ENCODE measurements at places on chromosomes 1 and 21.
A peak's percentile ranks its signal among the peaks of the same experiment; 100 is the strongest.

DNA sequence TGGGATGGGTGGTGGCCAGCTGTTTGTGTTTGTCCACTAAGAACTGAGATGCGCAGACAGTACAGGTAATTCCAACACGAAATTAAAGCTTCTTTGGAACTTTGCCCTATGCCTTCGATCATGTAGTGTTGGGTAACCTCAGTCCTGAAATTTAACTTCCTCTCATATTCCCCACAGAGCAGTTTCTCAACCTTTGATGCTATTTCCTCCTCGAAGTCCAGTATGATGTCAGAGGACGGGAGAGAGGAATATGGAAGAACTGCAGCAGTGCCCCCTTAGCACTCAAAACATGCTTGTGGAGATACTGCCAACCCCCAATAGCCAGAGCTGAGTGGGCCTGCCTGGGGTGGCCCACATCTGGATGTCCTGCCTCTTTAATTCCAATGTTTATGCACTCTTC lies 3.6 kb downstream of the LPAR3 start:
- no peak for DNase-seq

- DNase-seq = peak; percentile 41
These were observed 10.5 kb upstream of the SPEN start for GRCh38 chr1:15836772-15837669.

GRCh38 chr1:21955501-21956281 lies 18.6 kb upstream of the HSPG2 start:
- DNase-seq = no peak

- DNase-seq = no peak
These were observed 52.1 kb upstream of the SCMH1 start for GRCh38 chr1:41294216-41294615.

DNA sequence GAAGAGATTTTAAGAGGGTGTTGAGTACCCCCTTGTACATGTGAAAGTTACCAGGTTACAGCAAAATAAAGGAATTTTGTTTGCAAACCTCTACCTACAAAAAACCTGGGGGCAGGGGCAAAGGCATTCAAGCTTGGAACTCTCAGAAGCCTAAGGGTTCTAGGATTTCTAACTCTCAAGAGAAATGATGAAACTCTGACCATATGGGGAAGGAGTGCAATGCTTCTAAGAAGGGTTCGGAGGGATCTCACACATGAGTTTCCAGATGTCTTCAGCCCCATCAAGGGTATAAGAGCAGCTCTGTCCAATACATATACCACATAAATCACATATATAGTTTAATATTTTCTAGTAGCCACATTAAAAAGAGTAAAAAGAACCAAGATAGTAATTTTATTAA lies 7.3 kb upstream of the FCGR2A start:
- no peak for DNase-seq

DNA sequence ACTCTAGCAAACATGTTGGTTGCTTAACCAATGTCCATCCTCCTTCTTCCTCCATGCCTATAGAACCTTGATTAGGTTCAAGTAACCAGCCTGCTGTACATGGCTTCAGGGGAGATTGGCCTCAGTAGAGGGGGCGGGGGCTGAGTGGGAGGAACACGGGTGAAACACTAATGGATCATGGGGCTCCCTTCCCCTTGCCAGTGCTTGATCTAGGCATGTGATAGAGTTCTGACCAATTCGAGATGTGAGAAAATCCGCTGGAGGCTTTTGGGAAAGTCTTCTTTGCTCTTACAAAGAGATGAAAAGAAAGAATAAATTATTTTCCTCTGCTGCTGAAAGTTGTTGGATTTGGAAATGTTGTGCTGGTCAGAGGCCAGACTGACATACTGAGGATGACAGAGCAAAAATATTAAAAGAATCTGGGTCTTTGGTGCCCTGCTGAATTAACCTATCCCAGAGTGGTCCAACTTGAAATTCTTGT lies 5.2 kb upstream of the OTUD7B start:
- DNase-seq = no peak

DNA sequence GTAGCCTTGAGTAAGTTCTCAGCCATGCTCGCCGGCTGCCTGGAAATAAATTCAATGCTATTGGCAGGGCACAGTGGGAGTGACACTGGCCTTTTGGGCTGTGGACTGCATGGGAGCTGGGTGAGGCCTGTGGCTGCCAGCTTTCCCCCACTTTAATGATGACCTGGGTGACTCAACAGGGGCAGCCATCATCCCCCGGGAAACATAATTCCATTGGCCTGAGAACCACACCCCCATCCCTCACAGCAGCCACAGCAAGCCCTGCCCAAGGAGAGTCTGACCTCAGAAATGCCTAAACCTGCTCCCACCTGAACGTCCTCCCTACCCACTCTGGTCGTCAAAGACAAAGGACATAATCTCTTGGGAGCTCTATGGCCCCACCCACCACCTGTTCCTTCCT lies 384.0 kb downstream of the LTN1 start:
- DNase-seq = no peak

DNA sequence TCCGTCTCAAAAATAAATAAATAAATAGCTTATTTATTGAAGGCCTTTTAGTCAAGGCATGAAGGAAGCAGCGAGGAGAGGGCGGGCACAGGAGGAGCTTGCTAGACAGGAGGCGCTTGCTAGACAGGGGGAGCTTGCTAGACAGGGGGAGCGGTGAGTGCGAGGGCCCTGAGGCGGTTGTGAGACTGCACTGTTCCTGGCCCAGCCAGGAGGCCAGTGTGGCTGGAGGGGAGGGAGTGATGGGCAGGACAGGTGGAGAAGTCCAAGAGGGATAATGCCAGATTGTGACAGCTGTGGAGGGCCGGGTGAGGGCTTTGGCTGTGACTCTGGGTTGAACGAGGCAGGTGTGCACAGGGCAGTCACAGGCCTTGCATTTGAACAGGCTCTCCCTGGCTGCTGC lies 18.2 kb downstream of the KIF17 start:
- no peak for DNase-seq

- no peak for DNase-seq
These were observed 86.7 kb upstream of the LYPLAL1 start for GRCh38 chr1:219086956-219087469.

- DNase-seq = no peak
These were observed 88.9 kb upstream of the ABCD3 start for GRCh38 chr1:94329276-94329675.

- DNase-seq = no peak
These were observed 3.2 kb downstream of the PTP4A2 start for GRCh38 chr1:31934706-31935629.

GRCh38 chr1:184982002-184982954 lies 8.0 kb upstream of the NIBAN1 start:
- peak; percentile 62 for DNase-seq

- no peak for DNase-seq
These were observed 85.2 kb upstream of the SIPA1L2 start for GRCh38 chr1:232715154-232715553.

DNA sequence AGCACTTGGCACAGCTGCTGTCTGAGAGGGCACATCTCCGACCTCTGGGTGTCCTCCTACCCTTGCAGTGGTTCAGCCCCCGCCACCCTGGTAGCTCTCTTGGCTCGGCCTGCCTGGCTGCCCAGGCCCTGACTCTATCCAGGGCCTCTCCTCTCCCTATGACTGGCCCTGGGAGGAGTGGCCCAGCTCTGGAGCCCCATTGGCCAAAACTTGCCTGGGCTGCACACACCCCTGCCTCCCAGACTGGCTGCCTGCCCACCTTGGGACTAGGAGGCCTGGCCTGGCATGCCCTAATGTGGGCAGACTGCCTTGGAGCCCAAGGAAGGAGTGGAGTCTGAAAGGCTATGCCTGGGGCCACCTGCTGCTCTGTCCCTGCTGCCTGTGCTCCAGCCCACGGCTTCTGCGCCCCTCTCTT lies 33.6 kb downstream of the ACOT11 start:
- no peak for DNase-seq

DNA sequence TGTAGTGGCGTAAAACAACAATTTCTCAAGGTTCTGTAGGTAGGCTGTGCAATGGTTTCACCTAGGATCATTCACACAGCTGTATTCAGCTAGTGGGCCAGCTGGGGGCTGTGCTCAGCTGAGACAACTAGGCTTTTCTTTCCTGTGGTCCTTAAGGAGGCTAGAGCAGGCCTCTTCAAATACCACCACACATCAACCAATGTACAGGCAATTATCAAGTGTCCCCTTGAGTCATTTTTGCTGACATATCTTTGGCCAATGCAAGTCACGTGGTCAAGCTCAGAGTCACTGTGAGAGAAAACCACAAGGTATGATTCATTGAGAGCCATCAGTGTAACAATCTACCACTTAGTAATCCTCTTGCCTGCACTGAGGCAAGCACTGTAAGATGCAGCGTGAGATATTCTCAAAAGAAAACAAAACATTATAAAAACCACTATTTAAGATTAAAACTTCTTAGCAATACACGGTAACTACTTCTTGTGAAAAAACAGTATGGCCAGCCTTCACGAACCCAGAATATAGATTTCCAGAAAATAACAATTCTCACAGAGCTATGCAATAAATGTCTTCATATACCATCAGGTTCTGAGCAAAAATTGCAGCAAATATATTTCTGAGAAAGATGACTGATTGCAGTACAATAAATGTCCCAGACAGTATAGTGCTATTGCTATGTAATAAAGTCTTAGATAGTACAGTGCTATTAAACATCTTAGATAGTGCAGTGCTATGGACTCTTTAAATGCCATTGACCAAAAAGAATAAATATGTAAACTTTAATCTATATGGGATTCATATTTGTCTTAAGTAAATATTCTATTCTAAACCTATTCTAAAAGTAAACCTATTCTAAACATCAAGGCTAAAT lies 55.3 kb downstream of the NME7 start:
- DNase-seq = peak; percentile 27

DNA sequence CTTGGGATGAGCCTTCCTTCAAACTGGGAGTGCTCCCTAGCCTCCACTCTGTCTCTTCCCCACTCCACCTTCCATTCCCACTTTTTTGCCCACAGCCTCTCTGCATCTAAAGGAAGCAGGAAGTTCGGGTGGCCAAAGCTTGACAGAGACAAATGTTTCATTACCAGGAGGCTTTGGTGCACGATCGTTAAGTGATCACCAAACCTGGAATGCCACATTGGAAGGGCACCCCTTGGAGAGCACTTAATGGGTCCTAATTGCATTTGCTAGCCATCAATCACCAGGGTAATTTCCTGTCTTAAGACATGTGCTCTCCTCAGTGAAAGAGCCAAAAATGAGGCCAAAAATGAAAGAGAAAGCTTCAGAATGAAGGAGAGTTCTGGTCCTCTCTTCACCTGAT lies 206.5 kb downstream of the TNR start:
- no peak for DNase-seq

DNA sequence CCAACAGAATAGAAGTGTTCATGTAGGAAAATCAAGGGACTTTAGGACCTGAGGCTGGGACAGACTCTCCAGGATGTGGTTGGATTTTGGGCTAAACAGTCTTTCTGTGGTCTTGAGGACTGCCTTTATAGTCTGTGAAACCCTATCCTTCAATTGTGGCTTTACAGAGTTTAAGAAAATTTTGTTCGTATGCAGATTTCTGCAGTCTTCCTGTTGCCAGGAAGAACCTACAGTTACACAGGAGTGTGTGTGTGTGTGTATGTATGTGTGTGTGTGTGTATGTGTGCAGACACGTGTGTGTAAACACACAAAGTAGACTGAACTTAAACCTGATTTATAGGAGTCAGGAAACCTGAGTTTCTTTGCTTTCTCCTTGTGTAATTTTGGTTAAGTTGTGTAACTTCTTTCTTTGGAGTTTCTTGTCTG lies 22.8 kb downstream of the NEK7 start:
- no peak for DNase-seq

DNA sequence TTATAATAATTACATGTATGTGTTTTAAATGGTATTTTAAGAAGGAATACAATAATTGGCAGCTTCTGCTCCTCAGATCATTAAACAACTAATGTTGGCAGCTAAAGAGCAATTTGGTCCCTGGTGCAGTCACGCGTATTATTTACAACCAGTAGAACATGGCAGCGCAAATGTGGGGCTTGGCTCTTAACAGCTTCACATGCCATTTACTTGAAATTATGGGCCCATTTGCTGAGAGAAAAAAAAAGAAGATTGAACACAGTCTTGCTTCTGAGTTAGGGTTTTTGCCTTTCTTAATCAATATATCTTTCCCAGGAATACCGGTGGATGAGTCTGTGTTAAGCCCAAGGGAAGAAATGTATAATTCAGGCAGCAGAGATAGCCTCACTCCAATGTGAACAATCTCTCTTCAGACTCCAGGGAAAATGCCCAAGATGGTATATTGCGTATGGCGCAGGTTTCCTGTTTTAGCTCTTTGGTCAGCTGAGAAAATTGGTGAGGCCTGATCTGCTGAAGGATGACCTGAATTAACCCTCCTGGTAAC lies 174.5 kb downstream of the DISC1 start:
- DNase-seq = no peak

DNA sequence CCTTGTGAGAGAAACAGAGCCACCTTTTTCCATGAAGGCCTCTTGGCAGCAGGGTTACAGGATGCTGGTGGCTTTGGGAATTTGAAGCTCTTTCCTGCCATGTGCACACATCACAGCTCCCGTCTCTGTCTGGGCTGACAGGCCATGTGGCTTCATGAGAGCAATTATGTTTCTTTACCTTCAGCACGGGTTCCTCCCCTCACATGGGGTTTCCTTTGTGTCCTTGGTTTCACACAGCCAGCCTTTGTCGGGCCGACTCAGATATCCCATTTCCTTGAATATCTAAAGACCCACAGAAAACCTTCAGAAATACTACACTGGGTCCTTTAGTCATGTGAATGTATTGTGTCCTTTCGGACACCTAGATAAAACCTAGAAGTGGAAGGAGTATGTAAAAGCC lies 7.1 kb downstream of the CLIC6 start:
- DNase-seq = no peak

- no peak for DNase-seq
These were observed 29.4 kb downstream of the NENF start for GRCh38 chr1:212461916-212462660.

GRCh38 chr1:6205849-6206519 lies at the start of gene RNF207:
TSS of gene RNF207 (plus strand) at chr1:6206119. CDS start at chr1:6206536, 417 bp downstream.
- DNase-seq = peak; percentile 42

DNA sequence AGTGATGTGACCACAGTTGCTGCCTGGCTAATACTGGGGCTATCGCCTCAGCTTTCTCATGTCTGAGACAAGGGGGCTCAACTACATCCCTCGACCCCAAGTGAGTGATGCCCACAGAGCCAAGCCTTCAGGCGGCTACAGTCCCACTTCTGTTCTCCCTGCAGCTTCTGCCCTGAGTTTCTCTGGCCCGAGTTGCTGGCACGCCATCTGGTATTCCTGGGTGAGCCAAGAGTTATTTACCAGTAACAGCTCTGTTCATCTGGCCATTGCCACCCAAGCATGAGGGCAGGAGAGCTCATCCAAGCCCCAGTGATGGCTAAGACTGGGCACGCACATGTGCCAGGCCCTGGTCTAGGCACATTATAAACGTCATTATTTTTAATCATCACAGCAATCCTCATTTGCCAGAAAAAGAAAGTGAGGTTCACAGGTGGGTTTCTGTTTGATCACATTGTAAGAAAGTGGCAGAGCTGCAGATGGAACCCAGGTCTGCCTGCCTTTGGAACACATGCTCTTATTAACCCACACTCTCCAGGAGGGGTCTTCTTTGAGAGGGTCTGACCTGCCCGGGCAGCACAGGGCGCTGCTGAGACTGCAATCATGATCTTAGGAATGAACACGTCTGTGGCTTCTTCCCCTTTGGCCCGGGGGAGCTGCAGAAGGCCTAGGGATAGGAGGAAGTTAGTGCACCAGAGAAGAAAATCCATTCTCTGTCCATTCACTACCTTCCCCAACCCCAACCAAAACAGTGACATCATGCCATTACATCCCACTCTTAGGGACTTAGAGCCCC lies 27.5 kb downstream of the KCND3 start:
- DNase-seq = no peak

GRCh38 chr21:45050345-45050796 lies 24.0 kb upstream of the ADARB1 start:
- DNase-seq = no peak

GRCh38 chr1:158203693-158204457 lies 23.2 kb downstream of the CD1D start:
- DNase-seq = peak; percentile 25

Measured in stimulated activated CD4-positive, alpha-beta T cell treated with anti-CD3 and anti-CD28 coated beads, Interleukin-12 subunit alpha, Interleukin-12 subunit beta, amount 100 ng/mL, for 48 hours (primary cell).